H9 (cell line): ENCODE measurements at places on chromosomes 12 and 14. TPM values are rescaled to one million over a fixed set of nuclear protein-coding genes. Genes with fewer than 3 reads are reported as not detected.
A peak's percentile ranks its signal among the peaks of the same experiment; 100 is the strongest.

DNA sequence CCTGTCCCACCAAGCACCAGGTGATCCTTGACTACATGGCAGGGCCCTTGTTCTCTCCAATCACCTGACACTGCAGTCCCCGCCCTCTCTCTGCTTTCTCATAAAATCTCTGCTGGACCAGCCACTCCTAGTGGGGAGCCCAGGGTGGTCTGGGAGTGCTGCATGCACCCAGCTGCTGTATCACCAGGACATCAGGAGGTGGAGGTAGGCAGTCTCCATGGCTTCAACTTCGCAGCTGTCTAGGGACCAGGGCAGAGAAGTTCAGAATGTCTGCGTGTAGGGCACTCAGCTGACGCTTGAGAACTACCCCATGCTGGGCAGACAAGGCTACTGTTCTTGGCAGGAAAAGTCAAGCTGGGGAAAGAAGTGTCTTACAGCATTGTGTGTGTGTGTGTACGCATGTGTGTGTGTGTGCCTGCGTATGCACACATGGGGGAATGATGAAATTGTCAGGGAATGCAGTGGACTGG lies 2.6 kb downstream of the WSCD2 start:
- no peak overlapping the region for H3K4me3 ChIP-seq
- DNase-seq: no peak
- H3K4me1 ChIP-seq: 0 out of 2 replicates have a peak, but pooled peaks cover 4% of the 10 kb centered on the region
- H3K27me3 ChIP-seq: no peaks in the 10 kb centered on the region; the same call in 1 of the 2 replicates

- no peaks in the 10 kb centered on the region; the same call in 2 of the 3 replicates for H3K36me3 ChIP-seq
- peaks cover 47% of the 10 kb centered on the region for H3K27me3 ChIP-seq
- H3K27ac ChIP-seq: no peak within 1 kb of the TSS
- H3K4me1 ChIP-seq: no peaks in the 10 kb centered on the region
- H3K4me3 ChIP-seq: peak within 1 kb of the TSS; percentile 73
Observed at GRCh38 chr12:116881325-116881876, at the start of gene HRK. TSS of gene HRK (minus strand) at chr12:116881441. CDS start at chr12:116881307, 134 bp downstream.

DNA sequence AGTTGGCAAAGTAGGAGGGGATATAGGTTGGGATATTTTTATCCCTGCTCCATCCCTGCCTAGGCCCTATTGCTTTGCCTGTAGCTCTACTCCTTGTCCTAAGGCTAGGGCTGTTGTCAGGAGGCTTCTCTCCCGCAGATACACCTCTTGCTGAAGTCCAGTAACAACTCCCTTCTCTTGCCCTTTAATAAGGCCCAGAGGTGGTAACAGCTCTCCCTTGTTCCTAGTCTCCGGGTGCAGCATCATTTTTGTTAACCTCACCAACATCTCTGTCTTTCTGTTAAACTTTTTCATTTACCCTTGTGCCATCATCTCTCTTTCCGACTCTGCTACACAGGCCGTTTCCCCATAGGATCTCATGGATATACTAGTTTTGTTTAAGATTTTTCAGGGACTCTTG lies 6.3 kb downstream of the ASCL1 start:
- H3K36me3 ChIP-seq: peaks cover 9% of the 10 kb centered on the region; the same call in 1 of the 2 replicates
- H3K4me1 ChIP-seq: peaks cover 5% of the 10 kb centered on the region; the same call in 1 of the 2 replicates
- H3K4me3 ChIP-seq: no peak overlapping the region
- H3K27me3 ChIP-seq: peaks cover 82% of the 10 kb centered on the region
- no peak overlapping the region for H3K27ac ChIP-seq
- no peak for DNase-seq

NTN4 gene
- total RNA-seq: 0.13 and 0.17 TPM in 2 replicates

DNA sequence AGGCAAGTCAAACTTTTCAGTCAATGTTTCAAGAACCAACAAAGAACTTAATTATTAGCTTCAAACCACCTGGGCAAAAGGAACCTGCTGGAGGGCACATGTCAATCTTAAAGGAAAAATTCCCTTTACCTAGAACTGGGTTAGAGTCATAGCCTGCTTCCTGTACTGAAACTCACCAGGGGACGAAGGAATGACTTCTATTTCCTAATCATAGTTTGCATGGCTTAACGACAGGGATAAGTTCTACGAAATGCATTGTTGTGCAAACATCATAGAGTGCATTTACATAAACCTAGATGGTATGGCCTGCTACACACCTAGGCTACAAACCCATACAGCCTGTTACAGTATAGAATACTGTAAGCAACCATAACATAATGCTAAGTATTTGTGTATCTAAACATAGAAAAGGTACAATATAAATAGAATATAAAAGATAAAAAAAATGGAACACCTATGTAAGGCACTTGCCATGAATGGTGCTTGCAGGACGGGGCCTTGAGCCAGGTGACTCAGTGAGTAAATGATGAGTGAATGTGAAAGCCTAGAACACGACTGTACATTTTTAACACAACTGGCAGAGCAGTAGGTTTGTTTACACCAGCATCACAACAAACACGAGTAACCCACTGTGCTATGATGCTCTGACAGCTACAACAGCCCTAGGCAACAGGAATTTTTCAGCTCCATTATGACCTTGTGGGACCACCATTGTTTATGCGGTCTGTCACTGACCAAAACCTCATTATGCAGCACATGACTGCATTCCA lies 234.9 kb upstream of the CAND1 start:
- no peaks in the 10 kb centered on the region for H3K36me3 ChIP-seq
- H3K4me1 ChIP-seq: no peaks in the 10 kb centered on the region; the same call in 1 of the 2 replicates
- no peak overlapping the region for H3K4me3 ChIP-seq
- H3K27ac ChIP-seq: no peak overlapping the region
- no peak for DNase-seq

DNA sequence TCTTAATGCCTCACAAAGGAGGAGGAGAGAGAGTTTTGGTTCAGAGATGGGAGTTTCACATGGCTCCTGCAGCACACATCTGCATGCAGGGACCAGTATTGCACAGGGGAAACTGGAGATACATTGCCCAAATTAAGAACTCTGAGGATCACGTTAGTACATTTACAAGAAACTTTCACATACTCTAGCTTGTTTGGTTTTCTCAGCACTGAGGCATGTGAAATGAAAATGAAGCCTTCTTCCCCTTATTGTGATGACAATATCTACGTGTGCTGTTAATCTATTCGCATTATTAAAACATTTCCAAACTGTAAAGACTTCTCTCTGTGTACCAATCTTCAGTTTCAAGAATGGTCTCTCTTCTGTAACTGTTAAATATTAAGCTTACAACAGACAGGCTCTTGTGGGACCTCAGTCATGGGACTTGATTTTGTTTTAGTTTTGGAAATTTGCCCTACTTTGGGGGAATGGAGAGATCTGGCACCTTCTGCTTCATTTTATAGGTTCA lies 124.7 kb downstream of the DAAM1 start:
- no peaks in the 10 kb centered on the region for H3K36me3 ChIP-seq
- H3K27ac ChIP-seq: no peak overlapping the region
- no peak overlapping the region for H3K4me3 ChIP-seq

RNASE1 gene
- 1.2 and 1.6 TPM in 2 replicates for total RNA-seq

GYS2 gene
- not detected in 2 replicates for total RNA-seq

CPNE6 gene
- not detected in 2 replicates for total RNA-seq

- no peak for DNase-seq
- no peak overlapping the region for H3K4me3 ChIP-seq
- H3K36me3 ChIP-seq: no peaks in the 10 kb centered on the region
- H3K4me1 ChIP-seq: no peaks in the 10 kb centered on the region
- no peaks in the 10 kb centered on the region for H3K27me3 ChIP-seq
Observed at GRCh38 chr14:72646861-72647528, 246.9 kb downstream of the DPF3 start.

DNA sequence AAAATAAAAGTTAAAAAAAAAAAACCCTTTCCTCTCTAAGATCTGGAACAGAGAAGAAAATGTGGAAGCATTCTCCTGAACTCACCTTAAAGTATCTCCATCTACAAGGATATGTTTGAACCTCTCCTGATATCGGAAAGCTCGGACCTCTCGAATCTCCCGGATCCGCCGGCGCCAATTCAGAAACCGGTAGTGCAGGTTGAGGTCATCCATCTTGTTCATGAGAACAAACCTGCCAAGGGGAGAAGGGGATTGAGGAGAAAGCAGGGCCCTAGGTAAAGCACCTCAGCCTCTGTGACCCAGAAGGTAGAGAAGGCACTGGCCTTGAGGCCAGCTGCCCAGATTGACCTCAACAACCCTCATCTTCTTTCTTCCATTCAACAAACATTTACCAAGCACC lies 2.2 kb downstream of the SPRYD3 start:
- DNase-seq: no peak
- no peak overlapping the region for H3K27ac ChIP-seq
- H3K27me3 ChIP-seq: no peaks in the 10 kb centered on the region
- peaks cover 2% of the 10 kb centered on the region; the same call in 1 of the 2 replicates for H3K4me1 ChIP-seq
- H3K36me3 ChIP-seq: peaks cover 29% of the 10 kb centered on the region

- H3K27ac ChIP-seq: no peak overlapping the region
- no peaks in the 10 kb centered on the region for H3K4me1 ChIP-seq
- H3K27me3 ChIP-seq: no peaks in the 10 kb centered on the region
- peaks cover 65% of the 10 kb centered on the region for H3K36me3 ChIP-seq
- no peak for DNase-seq
- peak overlapping the region; percentile 47; the same call in 1 of the 3 replicates for H3K4me3 ChIP-seq
Observed at GRCh38 chr12:119679081-119679480, 11.1 kb downstream of the PRKAB1 start.

DNA sequence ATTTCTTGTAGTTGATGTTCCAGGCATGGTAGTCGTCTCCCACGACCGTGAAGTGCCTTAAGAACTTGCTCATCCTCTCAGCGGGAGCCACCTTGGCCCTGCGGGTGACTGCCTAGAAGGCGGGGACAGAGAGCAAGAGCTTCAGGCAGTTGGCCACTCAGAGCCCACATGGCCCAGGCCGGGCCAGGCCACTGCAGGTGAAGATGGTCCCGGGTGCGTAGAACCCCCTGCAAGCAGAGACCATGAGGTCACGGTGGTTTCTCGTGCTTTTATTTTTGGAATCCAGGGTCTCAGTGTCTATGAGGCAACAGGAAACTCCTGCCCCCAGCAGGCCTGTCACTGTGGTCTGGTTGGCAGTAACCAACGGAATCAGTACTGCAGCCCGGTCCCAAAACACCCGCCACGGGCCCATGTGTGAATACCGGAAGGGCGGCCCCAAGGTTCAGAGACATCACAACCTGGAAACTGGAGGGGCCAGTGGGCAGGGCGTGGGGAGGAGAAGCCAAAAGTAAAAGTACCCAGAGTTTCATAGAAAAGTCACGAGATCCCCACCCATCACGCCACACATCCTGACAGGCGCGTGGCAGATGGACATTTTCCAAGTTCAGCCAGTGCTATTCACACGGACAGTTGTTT lies 27.5 kb downstream of the HVCN1 start:
- no peak overlapping the region for H3K4me3 ChIP-seq
- H3K27ac ChIP-seq: no peak overlapping the region
- H3K36me3 ChIP-seq: no peaks in the 10 kb centered on the region
- no peak for DNase-seq

DNA sequence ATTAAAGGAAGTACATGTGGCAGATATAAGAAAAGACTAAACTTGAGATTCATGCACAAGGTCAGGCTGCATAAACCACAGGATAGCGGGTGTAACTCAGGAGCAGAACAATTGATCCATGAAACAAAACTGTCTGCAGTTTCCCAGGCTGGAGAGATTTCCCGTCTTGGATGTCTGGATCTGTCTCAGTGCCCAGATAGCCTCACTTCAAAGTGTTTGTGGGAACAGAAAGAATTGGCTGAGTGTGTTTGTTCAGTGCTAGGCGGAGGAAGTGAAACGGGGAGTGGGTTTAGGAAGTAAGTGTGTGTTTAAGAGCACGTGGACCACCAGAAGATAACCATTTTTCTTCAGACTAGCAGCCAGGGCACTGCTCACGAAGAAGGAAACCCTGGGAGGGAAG lies 1.4 kb upstream of the RNASE10 start:
- DNase-seq: no peak
- H3K36me3 ChIP-seq: peaks cover 9% of the 10 kb centered on the region
- no peaks in the 10 kb centered on the region for H3K27me3 ChIP-seq
- H3K4me1 ChIP-seq: no peaks in the 10 kb centered on the region
- H3K27ac ChIP-seq: no peak overlapping the region
- H3K4me3 ChIP-seq: no peak overlapping the region

- no peak for DNase-seq
- H3K27ac ChIP-seq: no peak overlapping the region
- H3K36me3 ChIP-seq: peaks cover 14% of the 10 kb centered on the region
Observed at GRCh38 chr12:116245189-116245588, 32.3 kb downstream of the MED13L start.

DNA sequence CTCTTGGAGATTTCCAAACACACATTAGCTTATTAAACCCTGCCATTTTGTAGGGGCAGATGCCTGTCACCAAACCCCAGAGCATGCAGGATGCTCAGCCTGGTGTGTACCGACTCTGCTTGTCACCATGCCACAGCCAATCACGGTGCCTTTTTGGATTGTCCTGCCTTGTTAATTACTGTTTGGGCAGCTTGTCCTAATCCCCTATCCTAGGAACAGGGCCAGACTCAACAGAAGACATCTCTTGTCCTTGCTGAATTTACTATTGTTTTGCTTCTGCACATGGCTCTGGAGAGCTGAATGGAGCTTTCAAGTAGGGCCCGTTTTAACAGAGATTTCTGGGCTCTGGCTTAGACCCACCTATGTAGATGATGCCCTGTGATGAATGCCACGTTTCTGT lies 388.5 kb downstream of the AACS start:
- H3K4me1 ChIP-seq: no peaks in the 10 kb centered on the region; the same call in 1 of the 2 replicates
- H3K27me3 ChIP-seq: no peaks in the 10 kb centered on the region
- no peak overlapping the region for H3K4me3 ChIP-seq

DNA sequence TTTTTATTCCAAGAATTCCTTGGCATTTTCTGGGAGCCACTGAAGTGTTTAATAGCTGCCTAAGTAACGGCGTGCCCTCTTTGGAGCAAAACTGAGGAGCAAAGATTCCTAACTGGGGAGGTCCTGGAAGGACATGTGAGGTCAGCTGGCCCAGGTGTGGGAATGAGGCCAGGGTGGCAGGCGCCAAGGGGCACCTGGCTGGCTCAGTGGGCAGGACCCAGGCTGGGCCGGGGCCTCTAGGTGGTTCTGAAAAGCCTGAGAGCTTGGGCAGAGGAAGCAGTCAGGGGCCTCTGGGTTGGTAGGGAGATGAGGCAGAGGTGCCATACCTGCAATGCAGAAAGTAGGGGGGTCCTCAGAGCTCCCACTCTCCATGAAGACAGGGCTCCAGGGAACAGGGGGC lies 27.1 kb upstream of the DIO3 start:
- no peak overlapping the region for H3K4me3 ChIP-seq
- H3K4me1 ChIP-seq: no peaks in the 10 kb centered on the region
- H3K27ac ChIP-seq: no peak overlapping the region
- no peaks in the 10 kb centered on the region for H3K36me3 ChIP-seq
- H3K27me3 ChIP-seq: no peaks in the 10 kb centered on the region

GRCh38 chr12:104720339-104721038 lies 237.6 kb downstream of the SLC41A2 start:
- no peak for DNase-seq
- H3K4me1 ChIP-seq: peaks cover 8% of the 10 kb centered on the region; the same call in 1 of the 2 replicates
- no peaks in the 10 kb centered on the region for H3K27me3 ChIP-seq
- no peaks in the 10 kb centered on the region for H3K36me3 ChIP-seq

KCNA1 gene
- total RNA-seq: 0.92 and 0.98 TPM in 2 replicates

DNA sequence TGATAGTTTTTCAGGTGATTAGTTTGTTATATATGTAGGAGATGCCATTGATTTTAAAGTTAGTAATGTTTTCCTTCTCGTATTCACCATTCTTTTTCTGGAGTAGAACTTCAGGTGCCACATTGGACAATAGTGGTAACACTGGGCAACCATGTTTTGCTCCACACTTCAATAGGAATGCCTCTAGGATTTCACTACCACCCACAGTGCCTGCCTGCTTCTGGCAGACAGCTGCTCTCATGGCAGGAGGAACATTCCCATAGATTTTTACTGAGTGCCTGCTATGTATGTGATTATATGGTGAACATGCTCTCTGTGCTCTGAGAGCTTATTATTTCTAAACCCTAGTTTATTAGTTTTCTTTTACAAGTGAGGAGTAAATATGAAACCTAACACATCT lies 53.7 kb downstream of the GCH1 start:
- H3K4me1 ChIP-seq: no peaks in the 10 kb centered on the region
- peaks cover 5% of the 10 kb centered on the region; the same call in 1 of the 2 replicates for H3K36me3 ChIP-seq
- DNase-seq: no peak
- no peak overlapping the region for H3K4me3 ChIP-seq
- H3K27me3 ChIP-seq: no peaks in the 10 kb centered on the region
